Fibroblast of skin of abdomen (primary cell): ENCODE measurements at places on chromosomes 13 and 19.

- DNase-seq: no peak
Observed at GRCh38 chr19:9865732-9866501, 30.8 kb downstream of the PIN1 start.

DNA sequence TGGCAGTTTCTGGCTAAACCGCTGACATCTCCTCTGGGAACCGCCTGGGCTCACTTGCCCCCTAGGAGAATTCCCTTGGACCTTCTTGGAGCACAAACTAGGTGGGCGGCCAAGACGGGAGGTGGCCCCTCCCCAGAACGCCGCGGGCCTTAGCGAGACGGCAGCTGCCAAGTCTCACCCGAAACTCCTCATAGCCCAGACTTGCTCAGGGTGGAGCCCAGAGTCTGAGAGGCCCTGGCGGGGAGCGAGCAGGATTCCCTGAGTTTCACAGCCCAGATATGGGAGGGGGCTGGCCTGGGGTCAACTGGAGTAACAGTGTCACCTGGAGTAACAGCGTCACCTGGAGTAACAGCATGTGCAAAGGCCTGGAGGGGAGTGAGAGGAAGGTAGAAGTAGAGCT is 10.1 kb downstream of the TINCR start:
- no peak for DNase-seq

DNA sequence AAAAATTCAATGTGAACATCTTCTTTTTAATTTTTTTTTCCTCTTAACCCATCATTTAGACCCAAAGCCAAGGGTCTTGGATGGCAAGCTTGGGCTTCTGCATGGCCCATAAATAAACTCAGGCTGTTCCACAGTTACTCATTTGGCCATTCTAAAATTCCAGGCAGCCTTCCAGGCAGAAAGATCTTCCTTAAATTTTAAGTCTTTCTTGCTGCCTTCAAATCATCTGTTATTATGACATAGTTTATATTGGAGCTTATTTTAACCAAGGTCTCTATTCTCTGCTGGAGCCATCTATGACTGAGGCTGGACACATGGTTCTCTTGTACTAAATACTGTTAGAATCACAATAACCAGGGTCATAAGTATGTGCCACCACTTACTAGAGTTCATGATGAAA is 317.3 kb upstream of the MAB21L1 start:
- peak; percentile 38 for DNase-seq

GRCh38 chr13:32036126-32036695 is 4.6 kb downstream of the FRY start:
- DNase-seq: no peak

DNA sequence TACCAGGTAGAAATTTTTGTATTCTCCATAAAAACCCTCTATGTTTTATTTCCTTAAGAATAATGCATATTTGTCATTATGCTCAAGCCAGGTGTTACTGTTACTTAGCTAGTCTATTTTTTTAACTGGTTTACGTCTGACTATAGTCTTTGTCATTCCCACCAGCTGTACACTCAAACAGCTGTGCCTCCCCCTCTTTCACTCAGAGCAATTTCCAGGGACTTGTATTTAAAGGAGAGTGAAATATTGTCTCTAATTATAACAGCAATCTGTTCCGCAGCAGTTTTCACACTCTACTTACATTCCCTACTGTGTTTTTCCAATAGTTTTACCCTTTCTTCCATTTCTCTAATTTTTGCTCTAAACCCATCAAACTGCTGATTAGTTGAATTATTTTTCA is 813.6 kb upstream of the MIR17HG start:
- DNase-seq: no peak

DNA sequence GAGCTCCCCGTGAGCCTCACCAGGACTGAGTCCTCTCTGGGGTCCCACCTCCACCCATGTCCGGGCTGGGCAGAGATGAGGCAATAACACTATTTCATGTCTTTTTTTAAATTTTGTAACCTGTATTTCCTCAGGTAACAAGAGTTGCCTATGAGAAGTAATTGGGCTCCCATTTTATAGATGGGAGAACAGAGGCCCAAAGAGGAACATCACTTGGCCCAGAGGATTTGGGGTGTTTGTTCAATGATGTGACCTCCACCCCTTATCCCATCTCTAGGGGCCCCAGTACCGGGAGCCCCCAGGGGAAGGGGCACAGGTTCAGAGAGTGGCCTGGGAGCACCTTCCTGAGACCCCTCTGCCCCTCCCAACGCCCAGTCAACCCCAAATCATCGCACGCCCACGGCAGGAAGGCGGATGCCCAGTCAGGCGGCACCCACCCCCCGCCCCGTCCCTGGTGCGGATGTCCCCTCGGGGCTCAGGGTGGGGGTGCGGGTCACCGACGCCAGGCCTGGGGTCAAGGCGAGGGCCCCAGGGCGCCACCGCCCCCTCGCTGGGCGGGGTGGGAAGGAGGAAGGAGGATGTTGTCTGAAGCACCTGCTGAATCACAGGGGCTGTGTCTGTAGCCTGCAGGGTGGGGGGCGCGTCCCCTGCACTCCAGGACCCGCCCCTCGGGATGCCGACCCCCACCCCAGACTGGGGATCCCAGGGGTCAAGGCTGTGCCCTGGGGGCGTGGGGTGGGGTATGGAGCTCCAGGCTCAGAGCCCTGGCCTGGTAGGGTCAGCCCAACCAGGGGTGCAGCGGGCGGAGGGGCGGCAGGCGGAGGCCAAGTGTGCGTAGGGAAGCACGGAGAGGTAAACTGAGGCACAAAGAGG is 9.0 kb upstream of the CIRBP start:
- DNase-seq: no peak

GRCh38 chr13:83450591-83450990 is 431.7 kb downstream of the SLITRK1 start:
- peak; percentile 51 for DNase-seq

- no peak for DNase-seq
Observed at GRCh38 chr13:91359631-91360030, 12.1 kb downstream of the MIR17HG start.

DNA sequence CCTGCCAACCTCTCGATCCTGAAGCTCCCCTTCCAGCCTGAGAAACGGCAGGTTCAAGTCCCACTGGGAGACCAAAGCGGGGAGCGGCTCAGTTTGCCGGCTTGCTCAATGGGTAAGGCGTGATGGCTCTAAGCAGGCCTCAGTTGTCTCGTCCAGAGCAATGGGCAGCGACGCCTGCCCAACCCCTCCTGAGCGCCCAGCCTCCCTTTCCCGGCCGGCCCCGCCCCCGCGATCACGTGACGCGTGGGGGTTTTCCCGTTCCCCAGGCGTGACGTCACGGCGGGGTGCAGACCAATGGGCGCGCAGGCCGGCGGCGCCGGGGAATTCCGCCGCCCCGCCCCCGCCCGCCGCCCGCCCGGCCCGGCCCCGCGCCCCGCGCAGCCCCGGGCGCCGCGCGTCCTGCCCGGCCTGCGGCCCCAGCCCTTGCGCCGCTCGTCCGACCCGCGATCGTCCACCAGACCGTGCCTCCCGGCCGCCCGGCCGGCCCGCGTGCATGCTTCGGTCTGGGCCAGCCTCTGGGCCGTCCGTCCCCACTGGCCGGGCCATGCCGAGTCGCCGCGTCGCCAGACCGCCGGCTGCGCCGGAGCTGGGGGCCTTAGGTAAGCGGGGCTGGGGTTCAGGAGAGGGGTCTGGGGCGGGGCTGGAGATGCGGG is at the start of gene RELB:
Gene RELB (plus strand): TSS at position 378 of the 653 bp plus-strand sequence. CDS start 116 bp downstream, at position 494.
- DNase-seq: peak; percentile 91

- DNase-seq: no peak
Observed at GRCh38 chr13:48391257-48391656, 21.7 kb downstream of the LPAR6 start.

DNA sequence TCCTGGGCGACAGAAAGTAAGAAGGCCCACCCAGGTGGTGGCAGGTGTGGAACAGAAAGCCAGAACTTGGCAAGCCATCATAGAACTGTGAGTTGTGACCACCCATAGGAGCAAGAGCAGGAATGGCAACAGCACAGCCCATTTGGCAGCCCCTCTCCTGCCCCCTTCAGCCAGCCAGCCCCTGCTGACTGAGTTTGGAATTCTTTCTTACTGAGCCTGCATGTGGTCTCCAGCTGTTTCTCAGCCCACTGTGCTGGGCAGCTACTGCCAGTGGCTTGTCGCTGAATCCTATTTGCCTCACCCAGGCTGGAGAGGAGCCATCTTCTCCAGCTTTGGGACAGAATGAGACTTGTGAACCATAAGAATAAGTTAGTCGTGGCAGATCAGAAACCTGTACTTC is 28.3 kb downstream of the CNMD start:
- no peak for DNase-seq

DNA sequence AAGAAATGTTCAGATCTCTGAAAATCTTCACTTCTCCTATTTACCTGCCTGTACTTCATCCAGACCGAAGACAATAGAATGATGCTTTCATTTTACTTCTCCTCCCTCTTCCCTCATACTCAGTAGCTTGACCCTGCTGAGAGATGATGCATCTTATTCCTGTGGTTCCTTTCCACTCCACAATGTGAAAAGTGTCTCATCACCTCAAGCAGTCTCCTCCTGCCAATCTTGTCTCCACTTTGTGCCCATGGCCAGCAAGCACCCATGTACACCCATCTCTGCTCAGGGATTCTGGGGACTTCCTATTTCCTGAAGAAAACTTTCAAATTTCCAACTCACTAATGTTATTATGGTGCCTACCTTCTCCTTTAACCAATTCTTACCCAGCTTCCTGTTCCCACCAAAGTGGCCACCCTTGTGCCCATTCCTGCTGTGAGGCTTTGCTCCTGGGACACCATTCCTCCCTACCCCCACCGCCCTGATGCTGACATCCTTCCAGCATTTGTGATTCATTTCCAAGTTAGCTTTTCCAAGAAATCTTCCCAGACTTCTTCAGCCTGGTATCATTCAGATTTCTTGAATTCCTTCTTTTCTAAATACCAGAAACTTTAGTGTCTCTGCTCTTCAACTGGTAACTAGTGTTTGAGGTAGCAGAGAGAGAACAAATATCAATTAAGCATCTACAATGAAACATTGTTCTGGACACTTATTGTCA is 212.5 kb downstream of the POSTN start:
- peak; percentile 80 for DNase-seq

- DNase-seq: peak; percentile 81
Observed at GRCh38 chr13:101511766-101512165, 59.3 kb downstream of the ITGBL1 start.

GRCh38 chr19:30376826-30377425 is 4.7 kb downstream of the ZNF536 start:
- no peak for DNase-seq

GRCh38 chr13:28137596-28137995 is 749 bp upstream of the PAN3 start:
- no peak for DNase-seq

- DNase-seq: no peak
Observed at GRCh38 chr19:15471639-15472101, 7.3 kb upstream of the RASAL3 start.

DNA sequence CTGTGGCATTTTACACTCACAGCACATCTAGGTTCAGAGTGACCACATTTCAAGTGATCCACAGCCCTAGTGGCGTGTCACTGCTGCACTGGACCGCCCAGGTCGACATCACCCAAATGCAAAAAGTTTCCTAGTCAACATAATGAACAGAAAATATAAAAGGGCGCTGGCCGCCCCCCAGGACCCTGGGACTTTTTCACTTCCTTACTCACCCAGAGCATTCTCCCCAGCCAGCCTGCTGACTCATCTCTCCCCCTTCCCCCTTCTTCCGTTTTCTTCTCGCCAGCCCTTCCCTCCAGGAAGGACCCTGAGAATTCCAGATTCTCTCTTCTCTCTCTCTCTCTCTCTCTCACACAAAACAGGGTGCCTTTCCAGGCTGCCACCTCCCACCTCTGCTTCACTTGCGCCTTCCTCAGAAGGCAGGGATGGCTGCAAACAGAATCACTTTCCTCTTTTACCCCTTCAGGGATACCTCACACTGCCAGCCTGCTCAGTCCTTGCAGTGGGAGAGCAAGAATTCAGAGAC is 21.0 kb upstream of the GRWD1 start:
- DNase-seq: peak; percentile 79

GRCh38 chr13:44429311-44429710 is 55.7 kb downstream of the SERP2 start:
- no peak for DNase-seq

GRCh38 chr13:26370553-26370952 is 116.6 kb downstream of the CDK8 start:
- DNase-seq: no peak

GRCh38 chr19:41994521-41994971 is 516 bp upstream of the ATP1A3 start:
- DNase-seq: no peak

- DNase-seq: no peak
Observed at GRCh38 chr13:80334597-80335260, 6.2 kb downstream of the SPRY2 start.

GRCh38 chr19:9862938-9863337 is 27.8 kb downstream of the PIN1 start:
- DNase-seq: no peak

DNA sequence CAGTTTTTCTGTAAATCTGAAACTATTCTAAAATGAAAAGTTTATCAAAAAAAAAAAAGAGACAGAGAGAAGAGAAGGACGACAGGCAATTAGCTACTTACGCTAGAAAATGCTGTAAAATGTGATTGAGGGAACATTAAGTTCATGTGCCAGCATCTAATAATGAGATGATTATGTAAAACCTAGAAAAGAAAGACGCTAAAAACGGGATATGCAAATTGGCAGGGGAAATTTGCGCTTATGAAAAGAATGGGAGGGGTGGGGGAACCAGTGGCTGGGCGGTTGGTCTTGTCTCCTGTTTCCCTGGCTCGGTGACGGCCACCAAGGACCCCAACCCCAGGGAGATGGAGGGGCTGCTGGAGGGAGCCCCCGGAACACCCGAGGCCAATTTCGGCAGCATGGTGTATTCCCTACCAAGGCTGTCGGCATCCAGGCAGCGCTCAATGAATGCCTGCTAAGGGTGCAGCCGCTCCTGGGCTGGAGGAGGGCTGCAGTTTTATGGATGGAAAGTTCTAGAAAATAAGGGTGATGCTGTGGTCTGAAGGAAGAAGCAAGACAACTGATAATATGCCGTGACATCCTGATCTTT is 34.2 kb downstream of the GNG7 start:
- no peak for DNase-seq

DNA sequence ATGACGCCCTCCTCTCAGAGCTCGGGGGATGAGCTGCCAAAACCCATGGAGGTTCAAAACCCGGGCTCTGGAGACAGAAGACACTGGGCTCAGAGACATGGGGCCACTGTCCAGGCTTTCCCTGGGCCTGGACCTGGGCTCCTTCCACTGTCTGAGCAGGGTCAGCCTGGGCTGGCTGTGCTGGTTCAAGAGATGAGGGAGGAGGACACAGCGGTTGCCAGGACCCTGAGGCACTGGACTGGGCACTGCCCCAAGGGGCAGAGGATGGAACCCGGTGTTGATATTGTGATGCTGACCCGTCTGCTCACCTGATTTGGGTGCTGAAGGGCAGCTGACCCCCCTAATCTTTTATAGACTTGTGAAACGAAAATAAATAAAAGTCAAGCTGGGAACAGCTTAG is 14.1 kb upstream of the SIGLEC11 start:
- no peak for DNase-seq

GRCh38 chr13:79541426-79542049 is 60.6 kb downstream of the NDFIP2 start:
- DNase-seq: peak; percentile 55

GRCh38 chr19:46241626-46242025 is 12.1 kb downstream of the IGFL1 start:
- DNase-seq: no peak
